Ovary (tissue), 10 donors: ENCODE measurements at places on chromosomes 7 and 10.

DNA sequence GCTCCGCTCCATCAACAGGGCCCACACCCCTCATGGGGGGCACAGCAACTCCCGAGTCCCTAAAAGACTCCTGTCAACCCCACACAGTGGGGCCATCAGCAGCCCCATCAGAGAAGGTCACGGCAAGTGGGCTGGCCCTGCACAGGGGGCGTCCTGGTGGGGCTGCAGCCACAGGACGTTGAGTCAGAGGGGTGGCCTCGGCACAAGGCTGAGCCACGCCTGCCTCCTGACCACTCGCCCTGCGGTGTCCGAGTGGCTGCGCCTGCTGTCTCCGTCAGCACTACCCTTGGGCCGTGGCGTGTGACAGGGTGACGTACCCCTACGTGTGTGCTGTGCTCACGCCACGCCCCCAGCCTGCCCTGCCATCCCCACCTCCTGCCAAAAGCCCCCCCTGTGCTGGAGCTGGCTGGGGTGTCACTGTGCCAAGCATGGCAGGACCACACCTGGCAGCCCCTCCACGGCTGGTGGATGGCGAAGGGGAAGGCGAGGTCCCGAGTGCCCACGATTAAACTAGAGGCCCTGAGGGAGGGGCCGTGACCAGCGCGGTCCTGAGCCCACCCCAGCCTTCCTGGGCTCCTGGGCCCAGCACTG is 26.0 kb upstream of the NKX6-2 start:
- no peak for DNase-seq

DNA sequence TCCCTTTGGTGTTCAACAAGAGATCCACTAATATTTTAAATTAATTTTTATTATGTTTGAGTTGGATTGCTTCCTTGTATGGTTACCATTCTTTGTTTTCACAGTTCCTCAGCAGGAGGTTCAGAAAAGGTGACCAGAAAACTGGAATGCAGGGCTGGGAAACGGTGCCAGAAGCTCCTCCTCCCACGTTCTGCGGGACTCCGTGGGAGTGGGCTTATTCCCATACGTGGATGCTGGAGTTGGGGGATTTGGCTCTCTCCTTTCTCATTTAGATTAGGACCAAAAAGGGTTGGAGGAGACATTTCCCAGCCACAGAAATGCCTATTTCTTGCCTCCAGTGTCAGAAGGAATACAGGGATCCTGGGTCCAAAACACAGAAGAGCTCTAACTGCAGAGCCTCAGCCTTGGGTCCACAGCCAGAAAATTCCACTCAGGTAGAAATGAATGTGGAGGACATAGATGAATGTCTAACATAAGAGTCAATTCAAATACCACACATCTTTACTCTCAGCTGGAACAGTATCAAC is 56.0 kb downstream of the SORBS1 start:
- DNase-seq, result no peak

- no peak for DNase-seq
Observed at GRCh38 chr7:7595451-7595850, 28.8 kb downstream of the MIOS start.

DNA sequence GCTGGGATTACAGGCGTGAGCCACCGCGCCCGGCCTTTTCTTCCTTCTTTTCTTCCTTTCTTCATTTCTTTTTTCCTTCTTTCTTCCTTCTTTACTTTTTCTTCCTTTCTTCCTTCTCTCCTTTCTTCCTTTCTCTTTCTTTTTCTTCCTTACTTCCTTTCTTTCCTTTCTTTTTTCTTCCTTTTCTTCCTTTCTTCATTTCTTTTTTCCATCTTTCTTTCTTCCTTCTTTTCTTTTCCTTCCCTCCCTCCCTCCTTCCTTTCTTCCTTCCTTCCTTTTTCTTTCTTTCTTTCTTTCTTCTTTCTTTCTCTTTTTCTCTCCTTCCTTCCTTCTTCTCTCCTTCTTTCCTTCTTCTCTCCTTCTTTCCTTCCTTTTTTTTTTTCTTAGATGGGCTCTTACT is 47.0 kb upstream of the CUX1 start:
- DNase-seq, result no peak

DNA sequence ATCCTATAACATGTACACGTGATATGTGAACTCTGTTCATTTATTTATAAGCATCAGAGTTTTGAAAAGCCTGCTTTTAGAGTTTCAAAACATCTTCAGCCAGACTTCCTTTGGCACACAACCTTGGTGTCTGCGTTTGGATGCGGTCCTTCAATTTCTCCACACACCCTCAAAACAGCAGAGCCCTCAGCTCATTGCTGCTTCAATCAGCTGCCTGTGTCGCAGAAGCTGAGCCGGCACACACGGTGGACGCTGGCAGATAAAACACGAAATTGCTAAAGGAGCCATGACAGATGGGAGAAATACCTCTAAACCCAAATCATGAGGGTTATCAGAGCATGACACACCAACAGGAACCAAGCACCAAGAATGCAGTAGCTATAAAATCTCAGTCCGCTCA is 396.4 kb upstream of the AKR1E2 start:
- no peak for DNase-seq

GRCh38 chr7:28954946-28955345 is 3.2 kb downstream of the TRIL start:
- DNase-seq, result no peak

DNA sequence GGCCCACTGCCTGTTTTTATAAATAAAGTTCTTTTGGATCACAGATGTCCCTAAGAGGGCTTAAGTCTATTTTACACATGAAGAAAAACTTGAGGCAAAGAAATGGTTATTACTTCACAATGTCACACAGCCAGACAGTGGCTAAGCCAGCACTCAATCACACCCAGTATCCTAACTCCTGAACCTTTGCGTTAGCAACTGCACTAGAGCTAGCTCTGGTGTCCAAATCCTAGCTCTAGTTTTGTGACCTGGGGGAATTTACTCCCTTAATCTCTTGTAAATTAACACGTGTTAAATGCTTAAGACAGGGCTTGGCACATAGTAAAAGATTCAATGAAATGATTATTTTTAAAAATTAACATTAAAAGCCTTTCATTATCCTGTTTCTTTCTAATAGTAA is 49.0 kb upstream of the TPK1 start:
- DNase-seq, result no peak

GRCh38 chr7:28272461-28272877 is 91.9 kb upstream of the JAZF1 start:
- DNase-seq, result peak; percentile 32

GRCh38 chr7:30226614-30227268 is 57.7 kb upstream of the ZNRF2 start:
- DNase-seq, result no peak

GRCh38 chr7:139635526-139636302 is 112.2 kb downstream of the CLEC2L start:
- DNase-seq, result no peak

DNA sequence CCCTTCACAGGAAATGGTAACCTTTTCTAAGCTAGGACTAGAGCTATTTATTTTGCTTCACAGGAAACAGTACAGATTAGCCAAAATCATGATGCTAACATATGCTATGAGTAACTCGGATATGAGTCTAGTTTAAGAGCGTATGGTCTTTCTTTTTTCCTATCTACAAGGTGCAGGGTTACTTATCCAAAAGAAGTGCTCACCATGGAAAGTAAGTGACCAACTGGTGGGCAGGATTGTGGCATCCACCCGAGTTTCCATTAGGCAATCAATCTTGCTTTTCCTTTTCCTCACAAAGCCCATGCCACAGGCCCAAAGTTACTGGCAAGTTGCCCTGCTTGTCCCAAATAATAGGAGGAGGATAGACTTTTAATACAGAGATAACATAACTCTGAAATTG is 765.1 kb upstream of the POM121L12 start:
- DNase-seq, result no peak

DNA sequence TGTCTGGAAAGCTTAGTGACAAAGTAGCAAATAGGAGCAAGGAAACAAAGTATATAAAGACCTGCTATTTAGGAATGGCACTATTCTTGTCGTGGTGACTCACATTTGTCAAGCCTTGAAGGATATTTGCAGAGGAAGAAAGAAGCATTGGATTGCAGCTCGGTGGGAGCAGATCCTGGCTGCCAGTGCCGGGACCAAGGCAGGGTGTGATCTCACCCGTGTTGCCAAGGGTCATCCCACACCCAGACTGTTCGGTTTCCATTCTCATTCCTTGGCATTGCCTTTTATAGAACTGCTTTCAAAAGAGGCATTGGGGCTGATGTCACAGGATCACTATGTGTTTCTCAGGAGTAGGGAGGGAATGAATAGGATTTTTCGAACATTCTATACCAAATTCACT is 176.2 kb downstream of the GALNT17 start:
- DNase-seq, result no peak

- DNase-seq, result no peak
Observed at GRCh38 chr7:67525588-67525987, 529.0 kb downstream of the TYW1 start.

DNA sequence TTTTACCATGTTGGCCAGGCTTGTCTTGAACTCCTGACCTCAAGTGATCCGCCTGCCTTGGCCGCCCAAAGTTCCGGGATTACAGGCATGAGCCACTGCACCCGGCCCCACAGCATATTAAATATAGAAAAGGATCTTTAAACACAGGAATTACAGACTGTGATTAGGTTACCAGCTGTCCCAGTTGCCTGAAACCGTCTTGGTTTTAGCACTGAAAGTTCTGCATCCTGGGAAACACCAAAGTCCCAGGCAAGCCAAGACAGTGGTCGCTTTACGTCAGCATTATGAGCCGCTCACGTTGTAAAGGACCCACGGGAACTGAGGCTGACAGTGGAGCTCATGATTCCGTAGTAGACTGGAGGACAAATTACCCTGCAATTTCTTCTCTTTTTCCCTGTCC is 69.0 kb upstream of the FAM180A start:
- no peak for DNase-seq

DNA sequence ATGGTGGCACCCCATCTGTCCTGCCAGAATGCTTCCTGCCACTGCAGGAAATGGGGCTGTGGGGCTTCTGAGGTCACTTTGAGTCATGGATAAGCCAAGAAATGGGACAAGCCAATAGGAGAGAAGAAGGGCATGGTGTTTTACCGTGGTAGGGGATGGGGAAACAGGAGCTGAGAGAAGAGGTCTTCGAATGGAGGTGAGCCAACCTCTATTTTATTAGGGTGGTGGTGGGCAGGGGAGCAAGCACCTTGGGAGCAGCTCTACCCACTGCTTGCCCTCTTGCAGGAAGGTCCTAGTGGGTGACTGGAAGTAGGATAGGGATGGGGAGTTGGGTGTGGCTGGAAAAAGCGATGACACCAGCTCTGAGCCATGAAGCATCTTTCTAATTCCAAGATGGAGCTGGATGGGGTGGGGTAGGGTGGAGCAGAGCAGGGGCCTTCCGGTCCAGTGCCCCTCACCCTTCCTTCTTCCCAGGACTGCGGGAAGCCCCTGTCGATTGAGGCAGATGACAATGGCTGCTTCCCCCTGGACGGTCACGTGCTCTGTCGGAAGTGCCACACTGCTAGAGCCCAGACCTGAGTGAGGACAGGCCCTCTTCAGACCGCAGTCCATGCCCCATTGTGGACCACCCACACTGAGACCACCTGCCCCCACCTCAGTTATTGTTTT is 9.1 kb downstream of the ZYX start:
- no peak for DNase-seq

DNA sequence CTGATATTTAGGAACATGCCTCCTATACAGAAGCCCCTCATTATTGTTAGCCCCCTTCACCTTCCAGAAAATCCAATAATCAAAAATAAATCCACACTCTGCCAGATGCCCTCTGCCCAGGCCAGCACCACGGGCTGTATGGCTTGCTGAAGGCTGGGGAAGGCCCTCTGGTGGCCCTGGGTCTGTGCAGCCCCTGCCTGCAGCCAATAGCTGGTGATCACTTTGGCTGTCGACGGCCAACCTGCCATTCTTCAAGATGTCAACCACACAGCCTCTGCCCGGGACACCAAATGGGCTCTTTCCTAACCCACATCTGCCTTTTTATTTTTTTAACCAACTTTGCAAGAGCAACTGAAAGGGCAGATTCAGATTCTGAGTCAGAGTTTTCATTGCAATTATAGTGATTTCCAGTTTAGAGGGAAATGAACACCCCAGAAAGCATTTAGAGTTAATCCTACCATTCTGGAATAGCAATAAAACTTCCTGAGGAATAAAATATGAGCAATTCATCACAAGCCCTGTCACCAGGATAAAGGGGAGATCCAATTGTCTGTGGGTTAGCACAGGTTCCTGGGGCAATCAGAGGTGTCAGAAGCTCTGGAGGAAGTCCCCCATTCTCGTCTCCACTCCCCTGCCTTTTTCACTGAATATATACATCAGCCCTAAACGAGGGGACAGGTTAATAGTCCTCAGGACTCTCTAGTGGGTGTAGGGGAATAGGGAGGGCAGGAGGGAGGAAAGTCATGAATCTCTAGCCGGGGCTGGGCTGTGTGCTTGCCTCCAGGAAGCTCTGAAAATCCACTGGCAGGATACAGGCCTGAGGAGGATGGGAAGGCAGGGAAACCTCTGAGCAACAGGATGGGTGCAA is 211.3 kb downstream of the GRID1 start:
- no peak for DNase-seq

DNA sequence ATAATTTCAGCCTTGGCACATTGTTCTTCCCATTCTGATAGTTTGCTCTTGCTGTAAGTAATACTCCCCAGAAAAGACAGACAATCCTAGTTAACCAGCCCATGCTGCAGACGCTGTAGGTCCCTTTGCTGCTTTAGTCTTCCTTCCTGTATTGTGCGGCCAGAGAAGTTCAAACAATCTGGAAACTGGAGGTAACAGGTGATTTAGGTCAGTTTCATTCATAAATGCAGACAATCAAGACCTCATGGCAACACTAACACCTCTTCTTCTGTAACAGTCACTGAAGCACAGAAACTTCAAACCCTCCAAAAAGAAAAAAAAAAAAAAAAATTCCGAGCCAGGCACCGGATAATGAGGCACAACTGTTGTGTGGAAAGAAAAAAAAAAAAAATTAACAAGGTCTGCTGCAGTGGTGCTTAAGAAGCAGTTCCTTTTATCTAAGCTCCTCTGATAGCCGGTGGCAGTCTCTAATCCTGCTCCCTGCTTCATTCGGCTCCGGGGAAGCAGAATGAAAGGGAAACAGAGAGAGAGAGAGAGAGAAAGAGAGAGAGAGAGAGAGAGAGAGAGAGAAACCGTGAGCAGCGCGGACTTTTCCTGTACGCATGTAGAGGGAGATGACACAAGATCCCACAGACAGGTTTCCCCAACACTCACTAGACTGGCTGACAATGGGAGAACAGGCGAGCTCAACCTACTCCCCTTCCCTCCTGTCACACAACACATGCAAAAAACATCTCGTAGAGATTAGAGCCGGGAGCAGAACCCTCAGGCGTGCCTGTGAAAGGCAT is at the start of gene SEMA3A:
TSS of gene SEMA3A (minus strand) at position 306 of the 788 bp plus-strand sequence. CDS start at position 103, 203 bp downstream.
- no peak for DNase-seq
